ENCODE measurements at places on chromosomes 5 and 9.

DNA sequence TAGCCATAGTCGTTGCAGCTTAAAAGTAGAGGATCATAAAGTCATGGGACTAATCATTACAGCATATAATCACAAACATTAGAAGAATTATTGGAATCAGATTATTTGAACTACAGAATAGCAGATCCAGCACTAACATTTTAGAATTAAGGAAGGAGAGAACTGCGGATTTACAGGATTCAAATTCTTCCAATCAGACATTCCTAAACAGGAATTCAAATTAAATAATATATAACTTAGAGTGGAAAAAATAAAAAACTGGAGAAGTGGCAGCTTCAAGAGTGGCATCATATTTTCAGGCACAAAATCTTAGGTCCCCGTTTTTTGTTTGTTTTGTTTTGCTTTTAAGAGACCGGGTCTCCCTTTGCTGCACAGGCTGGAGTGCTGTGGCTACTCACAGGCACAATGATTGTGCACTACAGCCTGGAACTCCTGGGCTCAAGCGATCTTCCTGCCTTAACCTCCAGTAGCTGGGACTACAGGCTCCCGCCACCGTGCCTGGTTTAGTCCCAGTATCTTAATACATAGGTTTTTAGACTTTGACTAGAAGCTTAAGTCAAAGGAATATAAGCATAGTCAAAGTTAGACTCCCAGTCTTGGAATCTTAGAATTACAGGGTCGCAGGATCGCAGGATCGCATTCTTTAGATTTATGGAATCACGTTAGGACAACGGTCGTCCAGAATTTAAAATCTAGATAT, 2.1 kb upstream of the FOXE1 start:
- no peak for DNase-seq

- no peak for DNase-seq
These were observed 1.1 kb downstream of the PCDHAC2 start for GRCh38 chr5:140967226-140967893.

DNA sequence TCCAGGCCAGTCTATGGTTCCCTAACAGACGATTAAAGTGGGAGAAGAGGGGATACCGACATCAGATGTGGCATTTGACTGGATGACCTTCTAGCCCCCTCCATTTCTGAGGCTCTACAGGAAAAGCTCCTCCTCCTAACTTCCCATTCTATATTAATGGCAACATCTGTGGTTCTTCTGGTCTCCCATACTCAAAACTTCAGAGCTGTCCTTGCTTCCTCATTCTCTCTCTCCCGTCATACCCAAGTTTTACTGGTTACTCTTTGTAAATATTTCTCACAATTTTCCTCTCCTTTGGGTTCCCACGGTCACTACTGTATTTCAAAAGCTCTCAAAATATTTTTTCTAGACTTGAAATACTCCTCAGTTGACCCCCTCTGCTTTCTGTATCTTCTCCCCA, 36.0 kb upstream of the IL7R start:
- no peak for DNase-seq

DNA sequence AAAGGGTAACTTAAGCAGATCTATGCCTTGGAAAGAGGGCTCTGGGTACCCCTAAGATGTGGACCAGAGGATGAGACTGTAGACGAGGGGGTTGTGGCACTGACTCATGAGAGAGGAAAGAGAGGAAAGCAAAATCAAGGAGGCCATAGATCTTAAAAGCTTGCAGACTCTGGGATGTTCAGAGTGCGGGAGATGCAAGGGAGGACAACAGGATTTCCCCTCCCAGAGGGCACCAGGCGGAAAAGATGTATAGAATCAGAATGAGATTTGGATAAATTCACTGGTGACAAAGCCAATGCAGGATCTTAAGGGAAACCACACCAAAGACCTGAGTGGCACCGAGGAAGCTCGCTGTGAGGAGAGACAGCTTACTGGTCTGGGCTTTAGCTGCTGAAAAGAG, 27.1 kb downstream of the HRH2 start:
- no peak for DNase-seq

- DNase-seq: no peak
These were observed 82.2 kb downstream of the NRG2 start for GRCh38 chr5:139960723-139961383.

- no peak for DNase-seq
These were observed 44.4 kb upstream of the FER start for GRCh38 chr5:108703313-108703712.

DNA sequence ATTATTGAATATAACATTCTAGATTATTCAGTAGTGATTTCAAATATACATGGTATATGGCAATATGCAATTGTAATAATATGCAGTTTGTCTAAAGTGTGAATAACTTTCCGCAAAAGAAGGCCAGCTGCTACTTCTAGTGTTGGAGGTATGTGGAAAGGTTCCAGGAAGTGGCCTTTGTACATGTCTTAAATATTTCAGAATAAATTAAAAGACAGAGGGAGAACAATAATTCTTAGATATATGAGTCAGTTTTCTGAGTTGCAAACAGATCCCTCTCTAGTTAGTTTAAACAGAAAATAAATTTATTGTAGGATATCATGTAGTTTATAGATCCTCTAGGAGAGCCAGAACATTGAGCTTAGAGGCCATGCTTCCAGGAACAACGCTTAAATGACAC, 210.8 kb upstream of the ELL2 start:
- DNase-seq: no peak

DNA sequence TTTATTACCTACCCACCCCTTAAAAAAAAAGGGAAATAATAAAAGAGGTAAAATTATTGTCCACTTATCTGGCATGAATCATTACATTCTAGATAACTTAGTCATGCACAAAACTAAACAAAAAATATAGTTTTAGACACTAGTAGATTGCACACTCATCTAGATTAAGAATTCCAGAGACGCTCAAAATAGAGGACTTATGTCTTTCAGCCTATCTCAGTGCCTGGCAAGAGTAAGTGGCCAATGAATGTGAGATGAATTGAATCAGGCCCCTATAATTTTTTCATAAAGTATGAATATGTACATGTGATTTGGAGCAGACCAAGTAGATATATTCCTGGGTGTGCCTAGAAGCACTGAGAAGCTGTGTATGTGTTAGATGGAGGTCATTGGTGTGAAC, 2.0 kb upstream of the RXFP3 start:
- no peak for DNase-seq

DNA sequence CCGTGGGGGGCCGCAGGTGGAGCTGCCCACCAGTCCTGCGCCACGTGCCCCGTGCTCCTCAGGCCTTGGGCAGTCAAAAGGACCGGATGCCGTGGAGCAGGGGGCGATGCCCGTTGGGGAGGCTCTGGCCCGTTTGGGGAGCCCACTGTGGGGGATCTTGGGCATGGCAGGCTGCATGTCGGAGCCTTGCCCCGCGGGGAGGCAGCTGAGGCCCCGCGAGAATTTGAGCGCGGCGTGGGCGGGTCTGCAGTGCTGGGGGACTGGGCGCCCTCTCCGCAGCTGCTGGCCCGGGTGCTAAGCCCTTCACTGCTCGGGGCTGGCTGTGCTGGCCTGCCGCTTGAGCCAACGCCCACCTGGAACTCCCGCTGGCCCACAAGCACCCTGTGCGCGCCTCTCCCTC, 445.6 kb upstream of the EDIL3 start:
- DNase-seq: no peak

DNA sequence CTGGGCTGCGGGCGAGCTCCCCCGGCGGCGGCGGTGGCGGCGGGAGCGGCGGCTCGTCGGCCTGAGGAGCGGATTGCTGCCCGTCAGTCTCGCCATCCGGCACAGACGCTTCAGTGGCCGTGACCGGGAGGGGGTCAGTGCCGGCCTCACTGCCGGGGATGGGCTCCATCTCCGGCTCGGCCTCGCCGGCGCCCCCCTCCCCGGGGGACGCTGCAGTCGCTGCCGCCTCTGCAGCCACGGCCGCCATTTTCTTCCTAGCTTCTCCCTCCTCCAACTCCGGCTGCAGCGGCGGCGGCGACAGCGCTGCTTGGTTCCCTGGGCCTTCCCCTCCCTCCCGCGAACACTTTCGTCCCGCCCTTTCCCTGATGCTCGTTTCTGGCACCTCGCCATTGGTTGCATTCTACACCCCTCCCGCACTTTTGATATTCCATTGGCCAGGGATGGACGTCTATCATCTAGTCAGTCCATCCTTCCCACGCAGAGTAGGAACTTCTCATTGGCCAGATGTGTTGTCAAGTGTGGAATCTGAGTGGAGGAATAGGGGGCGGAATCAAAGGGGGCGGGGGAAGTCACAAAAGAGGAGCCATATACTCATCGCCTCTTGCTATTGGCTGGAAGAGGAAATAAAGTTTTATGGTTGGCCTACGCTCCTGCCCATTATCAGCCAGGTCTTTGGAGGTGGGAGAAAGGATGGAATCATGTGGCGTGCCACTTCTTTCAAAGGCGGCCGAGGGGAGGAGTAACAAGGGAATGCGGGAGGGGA, at the start of gene PWWP2A:
PWWP2A (minus strand) TSS at position 309 of the 763 bp plus-strand sequence; CDS start at position 247, 62 bp downstream.
- DNase-seq: peak; percentile 92

- DNase-seq: no peak
These were observed 103.8 kb downstream of the MAP1B start for GRCh38 chr5:72210888-72211678.

DNA sequence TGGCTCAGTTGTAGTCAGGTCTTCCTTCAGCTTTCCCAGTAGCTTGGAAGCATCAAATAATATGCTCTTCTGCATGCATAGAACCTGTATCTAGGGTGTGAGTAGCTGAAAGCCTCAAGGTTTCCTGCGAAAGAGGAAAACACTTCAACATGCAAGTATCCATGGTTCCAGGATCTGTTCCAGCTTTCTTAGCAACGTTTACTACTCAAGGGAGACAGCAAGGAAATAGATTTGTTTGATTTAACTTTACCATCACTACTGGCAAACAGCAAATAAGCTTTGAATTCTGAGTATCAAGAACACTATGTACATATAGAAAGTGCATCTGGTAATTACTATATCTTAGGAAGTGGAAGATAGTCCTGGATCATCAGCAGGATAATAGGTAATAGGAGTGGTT, 341.0 kb downstream of the PRR16 start:
- DNase-seq: no peak

GRCh38 chr5:81506378-81506777, 112.4 kb upstream of the ACOT12 start:
- DNase-seq: no peak

- no peak for DNase-seq
These were observed 16.2 kb downstream of the QSOX2 start for GRCh38 chr9:136229096-136230065.

GRCh38 chr9:16450043-16450442, 420.4 kb downstream of the BNC2 start:
- DNase-seq: no peak

DNA sequence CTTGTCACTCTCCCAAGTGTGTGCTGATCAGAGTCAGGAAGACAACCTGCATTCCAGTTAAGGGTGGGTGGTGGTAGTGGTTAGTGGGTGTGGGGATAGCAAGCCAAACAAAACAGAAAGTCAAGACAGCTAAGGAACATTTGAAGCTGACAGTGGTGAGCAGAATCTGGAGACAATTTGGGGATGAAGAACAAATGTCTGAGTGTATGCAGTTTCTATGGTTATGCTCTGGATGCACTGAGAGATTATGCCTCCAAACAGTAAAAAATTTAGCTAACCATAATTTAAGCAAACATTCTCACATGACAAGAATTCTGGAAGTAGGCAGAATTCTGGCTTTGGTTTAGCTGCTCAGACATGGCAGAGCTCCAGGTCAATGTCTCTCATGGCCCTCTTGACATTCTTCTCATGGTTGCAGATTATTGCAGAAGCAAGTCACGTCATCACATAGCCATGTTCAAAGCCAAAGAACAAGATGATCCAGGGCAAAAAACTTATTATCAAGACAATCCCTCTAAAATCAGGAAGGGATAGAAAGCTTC, 148.7 kb downstream of the LURAP1L start:
- DNase-seq: no peak

GRCh38 chr5:133201310-133201709, 149.5 kb downstream of the HSPA4 start:
- no peak for DNase-seq

GRCh38 chr5:55902696-55903095, 51.5 kb downstream of the IL31RA start:
- DNase-seq: no peak

GRCh38 chr5:17118631-17119030, 98.8 kb upstream of the BASP1 start:
- DNase-seq: no peak

GRCh38 chr9:20740304-20740703, 56.2 kb downstream of the FOCAD start:
- no peak for DNase-seq

GRCh38 chr5:55437452-55437851, 97.3 kb downstream of the PLPP1 start:
- no peak for DNase-seq

DNA sequence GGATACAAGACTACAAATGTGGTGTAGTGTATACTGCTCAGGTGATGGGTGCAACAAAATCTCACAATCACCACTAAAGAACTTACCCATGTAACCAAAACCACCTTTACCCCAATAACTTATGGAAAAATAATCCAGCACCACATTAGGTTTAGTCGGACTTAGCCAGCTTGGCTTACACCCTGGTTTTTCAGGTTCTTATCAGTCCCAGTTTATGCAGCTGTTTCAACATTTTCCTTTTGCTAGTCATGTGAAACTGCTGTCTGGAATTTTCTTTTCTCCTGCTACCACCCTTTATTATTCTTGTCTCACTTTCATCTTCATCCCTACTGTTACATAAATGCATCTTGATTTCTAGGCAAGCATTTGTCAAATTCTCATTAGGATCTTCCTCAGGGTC, 51.5 kb downstream of the STK32A start:
- no peak for DNase-seq

GRCh38 chr9:4226331-4227250, 73.3 kb downstream of the GLIS3 start:
- DNase-seq: no peak

DNA sequence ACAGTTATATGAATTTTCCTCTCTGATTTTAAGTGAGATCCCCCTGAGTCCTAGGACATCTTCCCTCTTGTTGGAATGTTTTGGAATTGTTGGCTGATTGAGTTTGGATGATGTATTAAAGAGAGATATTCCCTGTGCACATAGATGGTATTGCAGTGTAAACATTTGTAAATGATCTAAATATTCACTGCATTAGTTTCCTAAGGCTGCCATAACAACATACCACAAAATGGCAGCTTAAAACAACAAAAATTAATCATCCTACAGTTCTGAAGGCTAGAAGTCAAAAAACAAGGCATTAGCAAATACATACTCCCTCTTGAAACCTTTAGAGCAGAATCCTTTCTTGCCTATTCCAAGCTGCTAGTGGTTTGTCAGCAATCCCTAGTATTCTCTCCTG, 38.0 kb upstream of the MROH2B start:
- DNase-seq: no peak

DNA sequence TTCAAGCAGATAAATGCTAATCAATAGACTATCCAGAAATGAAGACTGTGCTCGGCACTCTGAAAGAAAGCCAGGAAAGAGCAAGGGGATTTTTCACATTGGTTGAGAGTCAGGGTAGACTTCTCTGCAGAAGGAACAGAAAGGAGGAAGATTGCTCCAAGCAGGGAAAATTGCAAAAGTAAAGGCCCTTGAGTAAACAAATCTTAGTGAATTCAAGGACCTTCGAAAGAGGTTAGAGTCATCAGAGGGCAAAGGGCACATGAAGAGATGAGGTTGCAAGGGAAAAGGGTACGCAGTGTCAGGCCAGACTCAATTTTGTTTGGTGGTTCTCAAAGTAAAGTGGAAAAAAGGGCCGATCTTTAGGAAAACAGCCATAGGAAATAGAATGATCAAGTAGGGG, 157.6 kb upstream of the RAI14 start:
- DNase-seq: no peak

- no peak for DNase-seq
These were observed 8.4 kb upstream of the AMACR start for GRCh38 chr5:34016222-34016621.

GRCh38 chr5:135323701-135324132, 75.3 kb downstream of the MACROH2A1 start:
- no peak for DNase-seq

- DNase-seq: no peak
These were observed 67.0 kb upstream of the RNU6ATAC start for GRCh38 chr9:134231330-134231745.
